ENCODE measurements at places on chromosomes 4 and X.

DNA sequence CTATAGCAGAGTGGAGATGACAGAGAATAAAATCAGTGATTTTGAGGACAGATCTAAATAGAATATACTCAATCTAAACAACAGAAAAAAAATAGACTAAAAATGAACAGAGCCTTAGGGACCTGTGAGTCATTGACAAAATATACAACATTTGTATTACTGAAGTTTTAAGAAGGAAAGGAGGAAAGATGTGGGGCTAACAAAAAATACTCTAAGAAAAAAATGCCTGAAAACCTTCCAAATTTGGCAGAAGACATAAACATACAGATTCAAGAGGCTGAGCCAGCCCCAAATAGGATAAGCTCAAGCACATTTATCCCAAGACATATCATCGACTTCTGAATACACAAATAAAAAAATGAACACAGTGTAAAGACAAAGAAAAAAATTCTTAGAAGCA is 123.6 kb upstream of the INTU start:
- no peak for DNase-seq

GRCh38 chrX:55006827-55007621 is 6.9 kb downstream of the APEX2 start:
- DNase-seq, result no peak

- DNase-seq, result no peak
These were observed 58.2 kb downstream of the WDR17 start for GRCh38 chr4:176123710-176124407.

GRCh38 chr4:87543835-87544461 is 14.8 kb upstream of the SPARCL1 start:
- DNase-seq, result no peak

Data from activated CD4-positive, alpha-beta T cell treated with anti-CD3 and anti-CD28 coated beads, Interleukin-2, amount 50 U/mL, for 24 hours (primary cell).